ENCODE measurements at places on chromosomes 3 and 15.

DNA sequence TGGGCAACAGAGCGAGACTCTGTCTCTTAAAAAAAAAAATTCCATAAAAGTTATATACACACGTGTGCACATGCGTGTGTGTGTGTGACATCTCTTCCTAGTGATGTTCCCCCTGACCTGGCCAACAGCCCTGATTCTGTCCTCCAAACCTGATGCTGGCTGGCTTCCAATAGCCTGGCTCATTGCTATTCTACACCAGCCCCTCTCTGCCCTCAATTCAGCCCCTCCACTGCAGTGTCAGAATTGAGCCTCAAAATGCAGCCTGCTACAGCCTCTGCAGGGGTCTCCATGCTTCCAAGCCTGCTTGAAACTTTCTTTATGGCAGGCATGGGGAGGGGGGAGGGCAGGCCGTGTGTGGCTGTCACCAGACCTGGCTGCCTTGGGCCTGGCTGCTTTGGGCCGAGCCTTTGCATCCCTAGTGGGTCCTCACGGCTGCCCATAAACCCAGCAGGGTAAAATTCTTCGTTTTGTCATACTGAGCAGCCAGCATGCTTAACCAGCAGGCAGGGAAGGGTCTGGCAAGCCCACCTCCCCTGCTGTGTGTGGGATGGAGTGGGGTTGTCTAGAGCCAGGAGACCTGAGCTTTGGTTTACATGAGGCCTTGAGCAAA lies 22.7 kb upstream of the DOCK3 start:
- no peak for DNase-seq

- DNase-seq: no peak
Measured at GRCh38 chr3:71850654-71851053, 65.7 kb upstream of the PROK2 start.

DNA sequence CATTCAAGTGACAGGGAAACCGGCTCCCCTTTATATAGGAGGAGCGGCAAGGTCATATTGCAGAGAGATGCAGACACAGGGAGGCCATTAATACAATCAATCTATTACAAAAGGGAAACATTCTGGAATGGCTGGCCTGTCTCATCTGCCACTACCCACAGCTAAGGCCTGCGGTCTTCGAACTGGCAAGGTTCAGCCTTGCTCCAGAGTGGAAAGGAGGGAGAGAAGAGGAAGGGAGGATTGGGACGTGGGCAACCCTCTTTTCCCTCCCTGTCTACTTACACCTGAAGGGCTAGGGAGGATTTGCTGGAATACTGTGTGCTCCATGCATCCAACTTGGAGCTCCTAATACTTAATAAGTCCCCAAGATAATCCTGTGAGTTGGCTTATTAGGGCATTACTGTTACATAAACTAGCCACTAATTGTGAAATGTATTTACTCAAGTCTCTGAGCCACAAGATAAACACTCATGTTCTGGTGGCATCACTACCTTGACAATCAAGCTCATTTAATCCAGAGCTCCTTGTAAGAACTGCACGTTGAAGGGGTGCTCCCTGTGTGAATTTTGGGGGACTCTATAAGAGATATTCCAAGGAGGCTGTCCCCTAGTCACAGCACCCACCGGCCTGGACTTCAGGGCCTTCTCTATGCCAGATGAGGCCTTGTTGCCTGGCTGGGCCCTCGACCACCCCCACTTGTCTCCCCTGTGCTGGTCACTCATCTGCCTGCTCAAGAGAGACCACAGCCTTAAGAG lies 19.7 kb upstream of the CCDC174 start:
- DNase-seq: no peak

GRCh38 chr3:111968319-111969054 lies 10.3 kb upstream of the ABHD10 start:
- DNase-seq: no peak

DNA sequence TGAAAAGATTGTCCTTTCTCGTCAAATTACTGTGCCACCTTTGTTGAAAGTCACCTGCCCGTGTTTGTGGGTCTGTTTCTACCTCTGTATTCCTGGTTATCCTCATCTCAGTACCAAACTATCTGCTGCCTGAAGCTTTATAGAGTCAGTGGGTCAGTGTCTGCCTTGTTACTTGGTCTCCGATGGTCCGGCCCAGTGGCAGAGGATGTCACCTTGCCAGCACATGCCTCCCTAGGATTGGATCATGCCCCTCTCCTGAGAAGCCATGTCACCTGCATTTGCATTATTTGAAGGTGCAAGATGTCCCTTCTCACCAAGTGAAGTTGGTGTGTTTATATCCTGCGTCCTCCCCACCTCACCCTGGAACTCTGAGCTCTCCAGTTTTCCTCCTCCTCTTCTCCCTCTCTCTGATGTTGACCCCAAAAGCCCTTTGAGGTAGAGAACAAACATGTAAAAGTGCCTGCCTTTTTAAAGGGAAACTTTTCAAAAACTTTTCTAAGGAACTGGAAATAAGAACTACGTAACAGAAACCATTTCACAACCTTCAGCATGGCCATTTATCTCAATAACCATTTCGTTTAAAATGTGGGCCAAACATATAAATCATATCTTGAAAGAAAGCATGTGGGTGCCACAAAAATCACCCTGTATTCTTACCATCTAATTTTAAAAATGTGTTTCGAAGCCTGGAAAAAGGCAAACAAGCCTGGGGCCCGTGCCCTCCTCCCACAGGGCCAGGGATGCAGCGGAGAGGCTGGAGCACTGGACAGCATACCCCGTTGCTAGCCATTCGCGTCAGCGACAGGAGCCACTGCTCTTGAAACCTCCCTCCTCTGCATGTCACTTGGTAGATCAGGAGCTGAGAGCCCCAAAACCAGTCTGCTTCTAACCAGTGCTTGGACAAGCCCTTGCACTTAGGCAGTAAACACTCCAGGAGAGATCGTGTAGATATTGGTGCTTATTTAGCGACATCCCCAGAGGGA lies 102.1 kb downstream of the VGLL4 start:
- DNase-seq: no peak

DNA sequence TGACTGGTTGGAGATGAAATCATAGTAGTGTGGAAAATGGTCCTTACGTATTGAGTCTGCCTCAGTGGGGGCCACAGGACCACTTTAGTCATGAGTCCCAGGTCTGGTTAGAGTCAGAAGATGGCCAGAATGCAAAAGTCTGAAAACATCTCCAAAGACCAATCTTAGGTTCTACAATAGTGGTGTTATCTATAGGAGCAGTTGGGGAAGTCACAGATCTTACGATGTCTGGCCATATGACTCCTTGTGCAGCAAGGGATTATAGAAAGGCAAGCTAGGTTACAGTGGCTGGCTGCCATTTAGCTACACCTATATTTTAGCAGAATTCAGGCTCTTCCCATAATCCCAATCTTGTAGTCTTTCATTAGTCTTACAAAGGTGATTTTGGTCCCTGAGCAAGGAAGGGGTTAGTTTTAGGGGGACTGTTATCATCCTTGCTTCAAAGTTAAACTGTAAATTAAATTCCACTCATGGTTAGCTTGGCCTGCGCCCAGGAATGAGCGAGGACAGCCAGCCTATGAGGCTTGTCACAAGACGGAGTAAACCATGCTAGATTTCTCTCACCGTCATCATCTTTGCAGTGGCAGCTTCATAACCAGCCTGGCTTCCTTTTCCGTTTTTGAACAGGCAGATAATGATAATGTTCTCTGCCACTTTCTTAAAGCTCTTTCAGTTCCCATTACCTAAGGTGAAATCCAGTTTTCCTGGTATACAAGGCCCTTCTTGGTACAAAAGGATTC lies 134.1 kb downstream of the VPS8 start:
- no peak for DNase-seq

GRCh38 chr3:195263193-195263924 lies 7.6 kb downstream of the XXYLT1 start:
- DNase-seq: no peak

GRCh38 chr3:145251311-145251710 lies 909.7 kb downstream of the PLOD2 start:
- no peak for DNase-seq

DNA sequence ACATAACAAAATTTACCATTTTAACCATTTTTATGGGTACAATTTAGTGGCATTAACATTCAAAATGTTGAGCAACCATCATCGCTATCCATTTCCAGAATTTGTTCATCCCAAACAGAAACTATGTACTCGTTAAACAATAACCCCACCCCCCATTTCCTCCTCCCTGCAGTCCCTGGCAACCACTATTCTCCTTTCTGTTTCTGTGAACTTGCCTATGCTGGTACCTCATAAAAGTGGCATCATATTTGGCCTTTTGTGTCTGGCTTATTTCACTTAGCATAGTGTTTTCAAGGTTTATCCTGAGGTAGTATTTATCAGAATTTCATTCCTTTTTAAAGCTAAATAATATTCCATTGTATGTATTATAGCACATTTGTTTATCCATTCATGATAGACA lies 32.4 kb downstream of the C3orf80 start:
- no peak for DNase-seq

DNA sequence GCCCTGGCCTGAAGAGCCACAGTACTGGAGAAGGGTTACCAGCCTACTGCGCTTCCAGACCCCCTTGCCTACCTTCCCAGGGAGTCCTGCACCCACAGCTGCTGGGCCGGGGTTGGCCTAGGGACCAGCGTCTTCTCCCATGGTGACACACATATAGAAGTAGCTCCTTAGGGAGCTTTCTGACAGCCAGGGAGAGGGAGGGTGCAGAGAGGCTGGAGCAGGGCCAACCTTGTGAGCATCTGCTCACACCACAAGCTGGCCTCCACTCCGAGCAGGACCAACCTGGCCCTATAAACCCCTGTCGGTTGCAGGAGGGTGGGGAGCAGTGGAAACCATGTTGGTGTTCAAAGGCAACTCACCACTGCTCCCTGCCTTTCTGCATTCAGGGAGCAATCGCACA lies 35.2 kb downstream of the SRPRB start:
- no peak for DNase-seq

DNA sequence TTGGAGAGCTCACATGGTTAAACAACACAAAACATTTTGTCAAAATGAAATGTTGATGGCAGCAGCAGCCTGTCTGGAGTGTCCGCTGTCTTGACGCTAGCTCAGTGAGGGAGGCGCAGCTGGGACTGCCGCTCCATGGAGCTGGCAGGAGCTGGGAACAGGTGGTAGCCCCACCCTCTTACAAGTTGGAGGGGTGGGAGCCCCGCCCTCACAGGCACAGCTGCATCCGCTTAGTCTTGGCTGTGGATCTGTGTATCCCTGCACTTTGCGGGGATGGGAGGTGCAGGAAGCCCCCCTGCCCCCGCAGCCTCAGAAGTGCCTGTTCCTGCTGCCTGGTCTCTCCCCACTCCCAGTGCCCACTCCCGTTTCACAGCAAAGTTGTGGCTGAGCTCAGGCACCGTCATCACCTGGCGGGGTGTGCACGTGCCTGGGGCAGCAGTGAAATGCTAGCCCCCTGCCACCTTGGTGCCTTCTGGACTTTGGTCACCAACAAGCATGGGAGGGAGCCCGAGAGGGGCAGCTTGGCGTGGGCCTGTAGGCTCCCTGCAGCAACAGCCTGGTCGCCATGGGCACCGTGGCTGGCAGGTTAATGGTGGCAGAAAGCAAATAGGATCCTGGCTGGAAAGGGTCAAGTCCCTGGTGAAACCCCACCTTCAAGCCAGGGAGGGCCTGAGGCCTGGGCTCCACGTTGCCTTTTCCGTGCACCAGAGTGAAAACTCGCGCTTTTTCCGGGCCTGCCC lies 53.8 kb upstream of the CADM2 start:
- no peak for DNase-seq

DNA sequence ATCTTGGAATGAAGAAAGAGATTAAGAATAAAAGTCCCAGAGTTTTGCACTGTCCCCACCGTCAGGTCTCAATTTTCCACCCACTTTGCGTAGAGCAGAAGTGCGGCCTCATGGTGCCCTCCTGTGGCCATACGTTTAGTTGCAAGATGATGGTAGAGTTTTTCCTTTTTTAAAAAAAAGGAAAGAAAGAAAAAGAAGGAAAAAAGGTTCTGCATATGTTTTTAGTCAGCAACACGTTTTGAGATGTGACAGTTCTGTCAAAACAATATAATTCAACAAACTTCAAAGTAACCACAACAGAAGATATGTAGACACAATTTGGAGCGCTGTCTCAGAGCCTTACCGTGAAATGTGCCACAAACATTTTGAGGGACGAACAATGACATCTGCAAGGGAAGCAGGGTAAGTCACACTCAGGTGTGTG lies 24.6 kb downstream of the EBLN2 start:
- DNase-seq: peak; percentile 5

DNA sequence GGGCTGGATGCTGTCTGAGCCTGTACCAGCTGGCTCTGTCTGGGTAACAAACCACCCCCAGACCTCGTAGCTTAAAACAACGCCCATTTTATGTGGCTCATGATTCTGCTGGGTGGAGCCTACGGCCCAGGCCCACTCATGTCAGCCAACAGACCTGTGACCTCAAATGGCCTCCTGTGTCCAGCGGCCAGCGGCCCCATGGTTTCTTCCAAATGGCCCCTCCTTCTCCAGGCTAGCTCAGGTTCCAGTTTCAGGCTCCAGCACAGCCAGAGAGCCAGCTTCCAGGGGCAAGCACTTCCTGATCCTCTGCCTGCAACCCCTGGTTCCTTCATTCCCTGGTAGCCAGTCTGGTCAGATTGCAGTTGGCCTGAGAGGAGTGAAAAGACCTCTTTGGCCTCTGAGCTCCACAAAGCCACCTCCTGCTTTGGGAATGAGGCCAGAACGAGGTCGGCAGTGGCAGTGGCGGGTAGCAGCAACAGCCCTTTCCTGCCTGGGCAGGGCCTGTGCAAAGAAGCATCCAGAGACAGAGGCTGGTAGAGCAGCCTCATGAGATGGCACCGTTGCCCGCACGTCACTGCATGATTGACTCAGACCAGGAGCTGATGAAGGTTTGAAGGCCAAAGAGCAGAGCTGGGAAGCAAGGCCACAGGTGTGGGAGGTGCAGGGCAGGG lies 21.0 kb upstream of the PLXNA1 start:
- no peak for DNase-seq

GRCh38 chr3:15307580-15307979 lies 24.8 kb downstream of the SH3BP5 start:
- no peak for DNase-seq

GRCh38 chr15:55712363-55712762 lies 30.6 kb downstream of the PRTG start:
- no peak for DNase-seq

DNA sequence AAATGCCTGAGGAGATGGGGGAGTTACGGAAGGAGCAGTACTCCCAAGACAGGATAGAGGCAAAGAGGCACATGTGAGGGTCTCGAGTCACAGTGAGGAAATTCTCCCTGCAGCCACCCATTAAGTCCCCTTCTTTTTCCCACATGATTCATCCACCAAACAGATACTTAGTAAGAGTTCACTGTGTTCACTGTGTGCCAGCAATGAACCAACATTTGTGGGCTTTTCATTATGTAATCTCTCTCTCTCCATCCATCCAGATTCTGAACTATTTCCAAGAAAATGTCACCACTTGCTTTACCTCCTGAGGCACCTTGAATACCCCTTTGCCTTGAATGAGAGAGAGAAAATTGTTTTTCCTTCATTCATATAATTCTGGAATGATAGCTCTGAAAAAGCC lies 24.6 kb upstream of the LRRFIP2 start:
- DNase-seq: no peak

- DNase-seq: no peak
Measured at GRCh38 chr3:69770976-69771634, 31.8 kb downstream of the MITF start.

DNA sequence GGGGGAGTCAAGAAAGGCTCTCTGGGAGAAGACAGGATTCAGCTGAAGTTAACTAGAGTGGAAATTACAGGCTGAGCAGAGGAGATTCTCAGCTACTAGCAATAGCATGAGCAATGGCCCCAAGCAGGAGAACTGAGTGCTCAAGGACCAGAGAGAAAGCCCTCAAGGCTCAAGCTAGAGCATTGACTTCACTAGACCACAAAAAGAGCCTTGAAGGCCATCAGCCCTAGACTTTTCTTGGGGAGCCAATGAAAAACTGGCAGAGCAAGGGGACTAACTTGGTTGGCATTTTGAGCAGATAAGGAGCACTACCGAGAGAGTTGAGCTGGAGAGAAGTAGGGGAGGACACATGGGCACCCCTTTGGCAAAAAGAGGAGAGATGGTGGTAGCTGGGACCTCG lies 277.6 kb downstream of the FEZF2 start:
- DNase-seq: no peak
